ENCODE measurements at places on chromosomes 13 and 19.

- DNase-seq, result peak; percentile 7
Observed at GRCh38 chr19:6047741-6048251, 62.5 kb downstream of the RFX2 start.

DNA sequence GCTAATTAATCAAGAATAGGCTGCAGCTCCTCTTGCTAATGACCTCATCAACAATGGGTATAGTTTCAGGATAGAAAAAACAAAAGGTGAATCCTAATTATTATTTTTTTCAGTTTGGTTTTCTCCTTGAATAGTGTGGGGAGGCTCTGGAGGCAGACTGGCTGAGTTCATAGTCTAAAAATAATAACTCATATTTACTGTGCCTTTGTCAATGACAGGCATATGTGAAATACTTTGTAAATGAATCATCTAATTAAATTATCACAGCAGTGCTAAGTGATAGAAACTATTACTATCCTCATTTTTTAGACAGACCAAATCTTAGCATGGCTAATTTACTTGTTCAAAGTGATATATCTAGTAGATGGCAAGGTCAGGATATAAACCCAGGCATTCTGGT, 1261.0 kb upstream of the SLC10A2 start:
- DNase-seq, result no peak

GRCh38 chr13:114173745-114174144, 5.3 kb upstream of the CFAP97D2 start:
- no peak for DNase-seq

DNA sequence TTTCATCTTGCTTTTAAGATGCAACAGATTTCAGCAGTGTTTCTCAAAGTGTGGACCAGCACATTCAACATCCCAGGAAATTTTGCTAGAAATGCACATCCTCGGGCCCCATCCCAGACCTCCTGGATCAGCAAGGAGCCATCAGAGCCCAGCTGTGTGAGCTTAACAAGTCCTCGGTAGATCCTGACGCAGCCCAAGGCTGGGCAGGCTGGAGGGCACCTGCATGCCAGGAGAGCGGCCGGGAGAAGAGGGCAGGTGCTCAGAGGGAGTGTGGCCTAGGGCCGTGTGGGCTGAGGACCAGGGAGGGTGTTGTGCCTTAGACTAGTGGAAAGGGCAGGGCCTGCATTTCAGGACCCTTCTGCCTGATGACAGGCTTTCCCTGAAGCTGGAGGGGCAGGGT, 2.2 kb upstream of the MCF2L start:
- no peak for DNase-seq

DNA sequence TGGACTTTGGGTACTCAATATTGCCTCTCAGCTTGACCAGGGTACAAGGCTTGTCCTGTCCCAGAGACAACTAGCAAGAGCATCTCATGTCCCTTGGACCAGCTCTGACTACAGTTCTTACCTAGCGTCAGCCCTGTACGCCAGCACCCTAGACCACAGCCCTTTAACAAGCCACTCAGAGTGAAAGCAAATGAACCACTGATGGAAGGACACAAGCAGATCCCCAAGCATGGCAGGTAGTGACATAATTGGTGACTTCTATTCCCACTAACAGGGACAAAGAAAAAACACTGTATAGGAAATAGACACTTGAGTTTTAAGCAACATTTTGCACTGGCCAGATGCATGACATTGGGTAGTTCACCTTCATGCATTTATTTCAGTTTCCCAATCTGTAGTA, 8.8 kb upstream of the LRCH1 start:
- no peak for DNase-seq

DNA sequence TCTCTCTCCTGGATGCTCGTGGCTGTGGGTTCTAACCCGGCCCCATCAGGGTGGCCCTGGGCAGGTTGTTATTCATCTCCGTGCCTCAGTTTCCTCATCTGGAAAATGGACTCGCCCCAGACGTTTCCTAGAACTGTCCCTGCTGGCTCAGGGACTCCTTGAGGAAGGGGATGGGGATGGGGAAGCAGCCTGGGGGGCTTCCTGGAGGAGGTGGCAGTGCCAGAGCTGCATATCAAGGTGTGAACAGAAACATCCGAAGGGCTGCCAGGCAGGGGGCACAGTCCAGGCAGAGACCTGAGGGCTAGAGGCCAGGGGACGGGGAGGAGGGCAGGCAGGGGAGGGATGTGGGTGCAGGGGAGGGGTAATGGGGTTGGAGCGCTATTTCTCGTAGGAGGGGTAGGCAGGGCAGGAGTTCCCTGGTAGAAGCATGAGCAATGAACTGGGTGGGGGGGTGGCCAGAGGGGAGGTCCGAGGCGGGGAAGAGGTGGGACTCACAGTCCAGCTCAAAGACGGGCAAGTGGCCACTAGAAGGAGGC, 3.6 kb upstream of the ELANE start:
- DNase-seq, result no peak

DNA sequence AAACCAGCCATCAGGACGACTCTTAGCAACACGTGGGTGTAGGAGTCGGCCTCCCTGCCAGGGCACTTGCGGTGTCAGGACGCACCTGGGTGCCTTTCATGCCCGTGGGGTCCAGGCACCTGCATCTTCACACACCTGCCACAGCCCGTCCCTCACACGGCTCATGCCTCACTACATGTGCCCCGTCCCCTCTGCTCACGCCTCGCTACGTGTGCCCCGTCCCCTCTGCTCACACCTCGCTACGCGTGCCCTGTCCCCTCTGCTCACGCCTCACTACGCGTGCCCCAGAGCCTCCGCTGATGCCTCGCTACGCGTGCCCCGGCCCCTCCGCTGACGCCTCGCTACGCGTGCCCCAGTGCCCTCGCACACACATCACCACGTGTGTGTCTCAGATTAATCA, 58.0 kb upstream of the F7 start:
- DNase-seq, result no peak

DNA sequence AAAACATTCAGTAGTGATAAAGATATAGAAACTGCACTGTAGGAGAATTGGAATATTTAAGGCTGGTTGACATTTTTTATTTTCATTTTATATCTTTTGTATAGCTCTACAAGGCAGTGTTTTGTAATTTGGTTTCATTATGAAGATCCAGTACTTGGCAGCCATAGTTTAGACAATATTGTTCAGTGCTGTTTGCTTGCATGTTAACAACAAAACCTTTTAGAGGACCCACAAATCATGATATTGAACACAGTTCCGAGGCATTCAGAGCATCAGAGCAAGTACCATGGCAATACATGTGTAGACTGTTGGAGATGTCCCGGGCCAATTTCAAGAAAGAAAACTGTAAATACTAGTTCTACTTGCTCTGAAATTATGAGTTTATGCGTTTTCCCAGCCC, 25.6 kb upstream of the GARRE1 start:
- DNase-seq, result no peak

GRCh38 chr19:24033963-24034342, 53.0 kb upstream of the ZNF254 start:
- peak; percentile 53 for DNase-seq

GRCh38 chr13:100473087-100473486, 115.5 kb downstream of the GGACT start:
- no peak for DNase-seq

- DNase-seq, result no peak
Observed at GRCh38 chr19:56134654-56134921, 6.5 kb upstream of the ZNF444 start.

DNA sequence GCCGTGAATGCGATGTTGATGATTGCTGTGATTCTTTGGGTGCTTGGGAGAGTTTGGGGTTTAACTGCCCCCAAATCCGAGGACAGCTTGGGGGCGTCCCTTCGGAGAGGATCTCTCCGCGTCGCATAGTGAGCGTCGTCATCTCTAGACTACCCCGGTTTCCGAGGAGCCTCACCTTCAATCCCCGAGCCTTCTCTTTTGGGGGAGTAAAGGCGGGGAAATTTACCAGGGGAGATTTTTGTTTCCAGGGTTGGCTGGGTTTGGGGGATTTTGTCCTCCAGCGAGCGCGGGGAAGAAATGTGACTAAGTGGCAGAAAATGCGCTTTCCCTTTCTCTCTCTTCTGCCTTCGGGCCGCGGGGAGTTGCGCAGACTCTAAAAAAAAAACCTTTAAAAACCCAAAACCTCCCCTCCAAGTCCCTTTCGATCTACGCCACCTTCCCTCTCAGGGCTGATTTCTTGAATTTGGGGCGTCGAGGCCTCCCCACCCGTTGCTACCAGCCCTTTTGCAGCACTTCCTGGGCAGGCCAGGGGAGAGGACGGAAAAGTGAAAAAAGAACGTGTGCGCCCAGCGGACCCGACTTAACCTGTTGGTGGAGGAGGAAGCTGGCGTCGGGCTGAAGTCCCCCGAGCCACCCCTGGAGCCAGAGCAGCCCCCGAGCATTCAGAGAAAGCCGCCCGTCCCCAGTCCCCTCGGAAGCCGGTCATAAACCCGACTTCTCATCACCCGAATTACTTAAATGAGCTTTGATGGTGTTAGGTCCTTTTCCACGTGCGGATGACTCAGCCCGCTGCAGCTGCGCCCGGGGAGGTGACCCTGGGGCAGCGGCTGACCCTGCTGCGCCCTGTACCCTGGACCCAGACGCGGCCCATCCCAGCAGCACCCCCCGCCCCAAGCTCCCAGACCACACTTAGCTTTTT, 17.7 kb downstream of the NFIX start:
- no peak for DNase-seq

DNA sequence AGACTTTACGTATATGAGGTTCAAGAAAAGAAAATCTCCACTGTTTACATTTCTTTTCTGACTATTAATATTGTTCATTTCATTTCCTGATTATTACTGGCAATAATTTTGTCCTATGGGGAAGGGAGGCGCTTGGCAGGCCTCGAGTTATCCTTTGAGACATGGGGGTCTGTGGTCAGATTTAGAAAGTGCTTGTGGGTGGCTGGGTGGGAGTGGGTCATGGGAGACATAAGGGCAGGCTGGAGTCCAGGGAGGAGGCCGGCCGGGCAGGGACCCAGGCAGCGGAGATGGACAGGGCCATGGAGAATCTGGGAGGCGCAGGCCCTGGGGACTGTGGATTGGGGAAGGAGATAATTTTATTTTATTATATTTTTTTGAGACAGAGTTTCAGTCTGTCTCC, 40.1 kb downstream of the LTBP4 start:
- no peak for DNase-seq

GRCh38 chr19:39163621-39164020, 33.1 kb upstream of the NCCRP1 start:
- no peak for DNase-seq

DNA sequence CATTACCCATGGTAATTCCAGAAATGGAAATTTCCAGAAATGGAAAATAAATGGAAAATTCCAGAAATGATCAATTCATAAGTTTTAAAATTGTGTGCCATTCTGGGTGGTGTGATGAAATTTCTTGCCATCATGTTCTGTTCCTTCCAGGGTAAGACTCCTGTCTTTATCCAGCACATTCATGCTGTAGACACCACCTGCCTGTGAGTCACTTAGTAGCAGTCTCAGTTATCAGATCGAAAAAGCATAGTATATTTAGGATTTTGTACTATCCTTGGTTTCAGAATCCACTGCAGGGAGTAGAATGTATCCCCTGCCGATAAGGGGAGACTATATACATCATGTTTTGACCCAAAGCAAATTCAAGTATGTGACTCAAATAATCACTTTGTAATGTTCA, 26.7 kb upstream of the CSNK1A1L start:
- DNase-seq, result no peak

DNA sequence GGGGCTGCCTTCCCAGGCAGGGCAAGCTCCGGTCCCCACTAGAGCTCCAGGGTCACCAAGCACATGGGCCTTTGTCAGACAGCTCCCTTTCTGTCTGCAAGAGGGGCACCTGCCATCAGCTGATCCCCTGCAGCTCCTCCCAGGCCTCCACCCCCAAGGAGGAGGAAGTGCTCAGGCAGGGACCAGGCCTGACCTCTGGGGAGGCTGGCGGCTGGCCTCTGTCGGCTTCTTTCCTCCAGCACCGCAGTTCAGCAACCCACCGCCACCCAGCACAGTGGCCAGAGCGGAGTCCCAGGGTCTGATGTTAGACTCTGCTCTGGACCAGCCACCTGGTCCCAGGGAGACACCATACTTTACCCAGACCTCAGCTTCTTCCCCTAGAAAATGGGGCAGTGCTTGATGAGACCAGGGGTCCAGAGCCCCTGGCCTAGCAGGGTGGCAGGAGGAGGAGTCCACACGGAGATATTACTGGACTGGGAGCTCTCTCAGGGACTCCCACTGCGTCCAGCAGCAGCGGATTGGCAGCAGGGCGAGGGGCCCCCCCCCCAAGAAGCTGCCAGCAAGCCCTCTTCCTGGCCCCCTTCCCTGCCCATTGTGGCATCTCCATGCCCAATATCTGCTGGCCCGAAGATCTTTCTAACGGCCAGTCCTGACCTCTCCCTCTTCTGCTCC, 24.1 kb downstream of the NKPD1 start:
- DNase-seq, result no peak

DNA sequence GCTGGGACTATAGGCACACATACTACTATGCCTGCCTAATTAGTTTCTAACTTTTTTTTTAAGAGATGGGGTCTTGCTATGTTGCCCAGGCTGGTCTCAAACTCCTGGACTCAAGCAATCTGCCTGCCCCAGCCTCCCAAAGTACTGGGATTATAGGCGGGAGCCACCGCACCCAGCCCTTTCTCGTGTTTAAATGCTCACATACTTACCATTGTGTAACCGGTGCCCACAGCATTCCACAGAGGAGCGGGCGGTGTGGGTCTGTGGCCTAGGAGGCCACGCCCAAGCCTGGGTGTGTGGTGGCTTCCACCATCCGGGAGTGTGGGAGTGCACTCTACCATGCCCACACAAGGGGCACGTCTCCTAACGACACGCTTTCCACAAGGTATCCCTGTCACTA, 7.7 kb downstream of the LMNB2 start:
- DNase-seq, result no peak

- DNase-seq, result peak; percentile 41
Observed at GRCh38 chr19:46081928-46082727, 41.3 kb upstream of the IGFL4 start.

DNA sequence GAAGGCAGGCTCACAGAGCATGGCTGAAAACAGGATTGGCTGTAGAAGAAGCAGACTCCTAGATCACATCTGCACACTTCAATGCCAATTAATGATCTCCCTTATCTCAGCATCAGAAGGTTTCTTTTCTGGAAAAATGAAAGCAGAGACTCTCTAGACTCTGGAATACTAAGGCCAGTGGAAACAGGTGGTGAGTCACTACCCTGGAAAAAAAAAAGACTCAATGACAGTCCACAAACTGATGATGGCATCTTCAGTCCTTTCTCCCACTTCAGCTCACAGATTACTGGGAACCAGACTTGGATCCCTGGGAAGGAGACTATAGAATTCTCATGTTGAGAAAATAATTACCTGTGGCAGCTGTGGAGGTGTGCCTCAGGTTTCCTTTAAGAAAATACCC, 47.5 kb upstream of the MBNL2 start:
- DNase-seq, result no peak

- peak; percentile 29 for DNase-seq
Observed at GRCh38 chr19:37304190-37304883, 66.6 kb upstream of the ZNF527 start.
